ENCODE measurements at places on chromosomes 11 and 22.

GRCh38 chr22:19814428-19814827 is 40.2 kb downstream of the GNB1L start:
- no peak for DNase-seq

DNA sequence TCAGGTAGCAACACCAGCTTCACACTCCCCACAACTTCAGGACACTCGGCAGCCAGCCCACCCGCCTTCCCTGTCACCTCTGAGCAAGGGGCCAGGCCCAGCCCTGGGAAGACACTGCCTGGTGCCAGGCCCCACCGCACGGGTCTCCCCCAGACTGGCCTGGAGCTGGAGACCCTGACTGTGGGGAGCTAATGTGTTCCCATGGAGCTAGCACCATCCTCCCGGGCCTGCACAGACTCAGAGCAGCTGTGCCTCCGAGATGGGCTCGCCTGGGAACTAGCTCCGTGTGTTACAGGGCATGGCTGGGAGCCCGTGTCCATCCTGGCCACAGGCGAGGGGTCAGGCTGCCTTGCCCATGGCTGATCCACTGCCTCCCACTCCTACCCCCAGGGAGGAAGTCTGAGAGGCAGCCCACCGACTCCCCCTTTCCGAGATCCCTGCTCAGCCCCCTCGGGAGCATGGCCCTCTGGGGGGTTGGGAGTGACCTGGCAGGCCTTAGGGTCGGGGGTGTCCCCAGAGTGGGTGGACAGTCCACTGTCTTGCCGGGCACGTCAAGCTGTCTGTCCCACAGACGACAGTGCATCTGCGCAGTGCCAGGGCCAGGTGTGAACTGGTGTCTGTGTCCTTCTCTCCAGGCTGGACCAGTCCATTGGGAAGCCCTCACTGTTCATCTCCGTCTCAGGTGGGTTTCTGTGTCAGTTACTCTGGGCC is 76.7 kb upstream of the KCNQ1OT1 start:
- no peak for DNase-seq

DNA sequence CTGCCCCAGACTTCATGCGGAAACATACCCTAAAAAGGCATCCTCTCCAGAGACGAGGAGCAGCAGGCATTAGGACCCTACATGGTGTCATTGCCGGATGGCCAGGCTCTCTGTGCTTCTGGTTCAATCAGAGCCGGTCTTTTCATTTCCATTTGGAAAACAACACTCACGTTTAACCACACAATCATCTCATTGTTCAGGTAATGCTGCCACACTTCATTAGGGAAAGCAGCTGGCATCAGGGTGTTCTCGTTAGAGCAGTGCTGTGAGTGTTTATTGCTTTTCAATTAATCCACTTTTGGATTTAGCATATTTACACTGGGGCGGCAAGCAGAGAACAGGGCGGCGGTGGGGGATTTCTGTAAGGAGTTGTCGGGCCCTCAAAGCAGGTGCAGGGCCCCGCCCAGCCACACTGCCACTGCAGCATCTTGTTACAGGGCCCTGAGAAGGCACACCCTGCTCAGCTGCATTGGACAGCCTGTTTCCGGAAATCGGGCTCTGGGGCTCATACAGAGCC is 338.6 kb downstream of the SHANK2 start:
- no peak for DNase-seq

DNA sequence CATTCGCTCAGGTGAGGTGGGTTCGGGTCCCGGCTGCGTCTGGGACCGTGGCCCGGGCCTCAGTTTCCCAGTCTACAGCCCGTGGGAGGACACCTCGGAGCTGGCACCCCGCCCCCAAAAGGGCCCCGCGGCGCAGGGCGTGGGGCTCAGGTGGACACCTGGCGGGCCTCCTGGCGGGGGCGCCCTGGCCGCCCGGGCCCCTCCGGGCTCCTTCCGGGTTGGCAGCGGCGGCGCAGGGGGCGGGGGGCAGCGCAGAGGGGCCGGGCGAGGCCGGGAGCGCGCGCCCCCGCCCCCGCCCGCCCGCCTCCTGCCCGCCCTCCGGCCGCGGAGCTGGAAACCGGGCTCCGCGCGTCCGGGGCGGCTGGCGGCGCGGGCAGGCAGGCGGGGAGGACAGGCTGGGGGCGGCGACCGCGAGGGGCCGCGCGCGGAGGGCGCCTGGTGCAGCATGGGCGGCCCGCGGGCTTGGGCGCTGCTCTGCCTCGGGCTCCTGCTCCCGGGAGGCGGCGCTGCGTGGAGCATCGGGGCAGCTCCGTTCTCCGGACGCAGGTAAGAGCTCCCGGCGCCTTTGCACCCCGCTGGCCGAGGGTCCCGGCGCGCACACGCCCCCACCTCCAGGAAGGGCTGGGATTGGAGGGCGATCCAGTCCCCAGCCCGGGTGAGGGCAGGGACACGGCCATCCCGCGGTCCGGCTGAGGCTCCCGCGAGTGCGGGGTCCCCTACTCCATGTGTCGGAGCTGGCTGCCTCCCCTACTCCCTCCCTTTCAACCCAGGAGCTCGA is at the start of gene EMID1:
Gene EMID1, plus strand, starts transcription at position 303 of the 778 bp plus-strand sequence. Its CDS starts 143 bp downstream, at position 446.
- DNase-seq: peak; percentile 24

DNA sequence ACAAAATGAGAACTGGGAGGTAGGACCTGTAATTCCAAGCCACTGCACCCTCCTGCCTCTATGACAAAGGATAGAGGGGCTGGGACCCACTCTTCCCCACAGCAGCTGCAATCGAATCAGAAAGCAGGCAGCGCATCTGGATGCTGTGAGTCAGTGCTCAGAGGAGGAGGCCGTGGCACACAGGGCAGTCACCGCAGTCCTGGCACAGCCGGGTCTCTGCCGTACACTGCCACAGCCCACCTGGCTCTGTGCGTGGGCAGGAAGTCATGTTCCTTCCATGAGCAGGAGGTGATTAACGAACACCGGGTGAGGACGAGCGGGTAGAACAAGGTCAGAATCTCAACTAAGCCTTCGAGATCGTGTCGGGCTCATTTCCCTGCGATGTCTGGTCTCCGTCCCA is 30.2 kb upstream of the PPFIA1 start:
- no peak for DNase-seq

- DNase-seq: no peak
These were observed 28.2 kb upstream of the CALCB start for GRCh38 chr11:15045209-15045608.

DNA sequence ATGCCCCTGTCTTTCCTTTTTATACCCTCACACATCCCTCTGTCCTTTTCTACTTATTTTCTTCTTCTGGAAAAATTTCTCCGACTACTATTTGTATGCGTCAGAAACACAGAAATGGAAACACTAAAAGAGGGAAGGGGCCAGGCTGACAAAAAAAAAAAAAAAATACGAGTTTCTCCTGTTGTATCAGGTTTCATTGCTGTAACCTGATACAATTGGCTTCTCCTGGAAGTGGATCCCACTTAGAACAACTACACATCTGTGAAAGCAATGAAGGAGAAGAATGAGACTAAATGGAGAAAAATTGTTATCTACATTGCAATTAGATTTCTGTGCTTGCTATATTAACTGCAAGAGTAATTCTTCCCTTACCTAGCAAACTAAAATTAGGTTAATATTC is 393.9 kb downstream of the GUCY1A2 start:
- peak; percentile 26 for DNase-seq

DNA sequence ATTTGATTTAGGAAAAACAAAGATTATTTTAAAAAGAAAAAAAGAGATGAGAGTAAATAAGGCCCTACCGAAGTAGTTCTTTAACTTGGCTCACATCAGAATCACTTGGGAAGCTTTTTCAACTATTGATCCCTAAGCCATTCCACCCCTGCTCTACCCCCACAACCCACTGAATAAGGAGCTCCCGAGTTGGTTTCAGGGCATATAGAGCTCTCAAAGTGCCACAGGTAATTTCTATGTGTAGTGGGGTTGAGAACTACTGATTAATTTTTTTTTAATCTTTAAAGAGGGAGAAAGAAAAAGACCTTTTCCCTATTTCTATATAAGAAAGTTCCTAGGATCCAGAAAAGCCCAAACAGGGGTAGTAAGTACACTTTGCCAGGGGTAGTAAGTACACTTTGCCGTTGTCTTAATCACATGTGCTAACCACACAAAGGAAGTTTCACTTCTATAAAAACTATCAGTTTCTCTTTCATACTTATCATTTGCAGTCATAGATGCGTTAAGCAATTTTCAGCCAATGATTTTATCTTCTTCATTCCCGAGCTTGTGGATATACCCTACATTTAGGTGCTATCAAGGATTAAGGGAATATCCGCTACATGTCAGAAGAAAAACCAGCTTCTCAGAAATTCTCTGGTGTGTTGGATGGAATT is 108.4 kb upstream of the ZC3H12C start:
- no peak for DNase-seq

DNA sequence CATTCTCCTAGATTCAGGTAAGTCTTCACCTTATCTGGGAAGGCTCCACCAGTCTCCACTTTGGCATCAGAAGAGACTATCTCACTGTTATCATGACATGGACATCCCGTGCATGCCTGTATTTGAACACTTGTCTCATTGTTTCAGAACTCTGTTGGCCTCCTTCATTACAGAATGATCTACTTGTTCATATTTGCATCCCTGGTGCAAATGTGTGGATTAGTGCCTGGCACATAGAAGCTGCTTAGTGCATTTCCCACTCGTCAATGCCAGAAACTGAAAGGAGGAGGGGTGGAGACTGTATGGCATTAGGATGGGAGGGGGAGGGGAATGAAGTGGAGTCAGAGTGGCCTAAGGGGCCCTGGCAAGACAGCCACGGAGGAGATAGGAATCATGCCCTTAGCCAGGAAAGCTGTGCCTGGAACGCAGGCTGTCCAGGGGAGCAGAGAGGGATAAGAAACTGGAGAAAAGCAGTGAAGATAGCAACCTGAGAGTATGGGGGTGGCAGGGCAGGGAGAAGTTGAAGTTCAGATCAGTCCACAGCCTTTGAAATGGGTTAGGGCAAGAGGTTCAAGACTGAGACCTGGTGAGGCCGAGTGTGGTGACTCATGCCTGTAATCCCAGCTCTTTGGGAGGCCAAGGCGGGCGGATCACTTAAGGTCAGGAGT is 53.8 kb upstream of the CAPRIN1 start:
- DNase-seq: no peak

- DNase-seq: no peak
These were observed 686.9 kb downstream of the NTM start for GRCh38 chr11:132057266-132057665.

- peak; percentile 57 for DNase-seq
These were observed 46.1 kb upstream of the SCUBE2 start for GRCh38 chr11:9137293-9138132.

- no peak for DNase-seq
These were observed 20.5 kb upstream of the EXPH5 start for GRCh38 chr11:108614086-108614485.

GRCh38 chr11:12853652-12854296 is 155.3 kb upstream of the RASSF10 start:
- DNase-seq: no peak

DNA sequence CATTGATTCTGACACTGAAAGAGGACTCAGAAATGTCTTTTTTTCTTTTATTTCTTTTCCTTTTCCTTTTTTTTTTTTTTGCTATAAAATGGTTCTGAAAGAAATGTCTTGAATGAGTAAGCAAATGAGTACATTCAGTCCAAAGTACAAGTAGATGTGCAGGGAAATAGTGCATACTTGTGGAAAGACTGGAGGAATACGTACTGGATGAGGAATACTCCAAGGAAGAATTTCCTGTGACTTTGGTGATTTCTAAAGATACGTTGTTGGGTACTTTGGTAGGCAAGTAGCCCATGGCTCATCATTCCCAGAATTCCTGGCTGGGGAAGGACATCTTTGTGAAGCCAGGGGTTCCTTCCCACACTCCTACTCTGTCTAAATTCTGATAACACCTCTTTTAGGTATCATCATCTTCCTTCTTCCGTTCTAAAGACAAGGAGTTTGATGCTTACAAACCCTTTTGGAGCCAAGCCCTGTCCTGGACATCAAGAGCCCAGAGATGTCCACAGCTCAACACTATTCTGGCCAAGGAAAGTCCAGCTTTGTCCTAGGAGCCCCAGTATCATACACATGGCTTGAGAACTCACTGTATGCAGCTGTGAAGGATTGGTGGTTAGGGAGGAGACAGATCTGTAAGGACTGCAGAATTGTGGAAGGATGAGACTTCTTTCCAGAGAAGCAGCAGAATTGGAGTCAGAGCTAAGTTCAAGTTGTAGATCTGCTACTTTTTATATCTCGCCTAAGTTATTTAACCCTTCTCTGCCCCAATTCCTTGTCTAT is 4.8 kb upstream of the NUP98 start:
- peak; percentile 54 for DNase-seq

- no peak for DNase-seq
These were observed 166.0 kb downstream of the KIRREL3 start for GRCh38 chr11:126834573-126834972.

DNA sequence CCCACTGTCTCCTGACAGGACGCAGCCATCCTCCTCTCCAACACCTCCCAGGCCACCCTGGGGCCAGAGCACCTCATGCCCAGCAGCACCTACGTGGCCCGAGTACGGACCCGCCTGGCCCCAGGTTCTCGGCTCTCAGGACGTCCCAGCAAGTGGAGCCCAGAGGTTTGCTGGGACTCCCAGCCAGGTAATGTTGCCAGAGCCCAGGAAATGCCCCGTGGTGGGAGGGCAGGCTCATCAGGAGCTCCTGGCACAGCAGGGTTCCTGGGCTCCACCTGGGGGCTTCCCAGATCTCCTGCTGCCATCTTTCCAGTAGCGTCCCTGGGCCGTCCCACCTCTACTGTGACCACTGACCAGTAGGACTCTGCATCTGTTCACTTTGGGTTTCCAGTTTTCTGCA is 16.2 kb downstream of the CSF2RB start:
- no peak for DNase-seq

DNA sequence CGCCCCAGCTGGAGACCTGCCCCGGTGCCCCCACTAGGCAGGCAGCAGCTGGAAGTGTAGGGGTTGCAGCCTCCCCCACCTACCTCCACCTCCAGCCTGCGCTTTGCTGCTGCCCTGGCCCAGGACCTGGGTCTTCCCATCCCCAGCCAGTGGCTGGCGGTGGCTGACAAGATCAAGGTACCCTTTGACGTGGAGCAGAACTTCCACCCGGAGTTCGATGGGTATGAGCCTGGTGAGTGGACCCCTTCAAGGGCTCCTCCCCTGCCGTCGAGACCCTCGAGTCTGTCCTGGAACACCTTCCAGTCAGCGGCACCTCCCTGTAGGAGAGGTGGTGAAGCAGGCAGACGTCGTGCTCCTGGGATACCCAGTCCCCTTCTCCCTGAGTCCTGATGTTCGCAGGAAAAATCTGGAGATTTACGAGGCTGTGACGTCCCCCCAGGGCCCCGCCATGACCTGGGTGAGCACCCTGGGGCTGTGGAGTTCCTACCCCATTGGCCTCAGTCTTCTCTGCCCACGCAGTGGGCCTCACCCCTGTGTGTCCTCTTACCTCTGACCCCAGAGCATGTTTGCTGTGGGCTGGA is 4.4 kb downstream of the PGGHG start:
- no peak for DNase-seq
